ENCODE measurements at places on chromosomes 7 and 10.
A peak's percentile ranks its signal among the peaks of the same experiment; 100 is the strongest.

GRCh38 chr10:124912101-124912886 lies 29.6 kb upstream of the ZRANB1 start:
- DNase-seq: no peak

- DNase-seq: peak; percentile 35
Observed at GRCh38 chr10:22420787-22421517, 75.7 kb downstream of the SPAG6 start.

DNA sequence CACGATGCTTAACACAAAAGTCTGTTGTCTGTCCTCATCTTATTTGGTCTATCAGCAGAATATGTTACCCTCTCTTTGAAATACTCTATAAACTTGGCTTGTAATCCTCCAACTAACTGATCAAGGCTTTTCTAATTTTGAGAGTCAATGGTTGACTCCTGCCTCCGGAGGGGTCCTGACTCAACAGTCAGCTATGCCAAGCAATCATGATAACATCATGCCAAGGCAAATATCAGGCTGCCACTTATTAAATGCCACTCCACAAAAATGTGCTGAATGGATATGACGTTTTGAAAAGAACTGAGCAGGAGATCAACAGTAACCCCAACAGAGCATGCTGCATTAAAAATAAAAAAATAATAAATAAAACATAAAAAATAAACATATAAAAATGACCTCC lies 116.1 kb downstream of the PARD3 start:
- DNase-seq: no peak

GRCh38 chr7:36096460-36097095 lies 56.5 kb upstream of the EEPD1 start:
- no peak for DNase-seq

- no peak for DNase-seq
Observed at GRCh38 chr7:105224884-105225651, 163.7 kb downstream of the SRPK2 start.

- no peak for DNase-seq
Observed at GRCh38 chr10:128362514-128362913, 236.3 kb upstream of the MKI67 start.

DNA sequence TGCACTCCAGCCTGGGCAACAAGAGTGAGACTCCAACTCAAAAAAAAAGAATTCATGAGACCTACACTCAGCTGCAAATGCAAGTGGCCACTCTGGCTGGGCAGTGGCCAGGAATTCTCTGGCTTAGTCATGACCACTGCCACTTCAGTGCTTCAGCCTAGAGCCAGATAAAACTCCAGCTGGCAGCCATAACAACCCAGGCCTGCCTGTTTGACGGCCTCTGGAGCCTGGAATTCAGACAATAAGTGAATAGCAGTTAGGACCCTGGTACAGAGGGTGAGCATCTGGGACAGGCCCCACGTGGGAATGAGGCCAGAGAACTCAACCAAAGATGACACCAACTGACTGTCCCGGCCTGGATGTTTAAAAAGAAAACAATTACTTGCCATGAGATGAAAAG lies 18.9 kb downstream of the RCC1L start:
- DNase-seq: no peak

DNA sequence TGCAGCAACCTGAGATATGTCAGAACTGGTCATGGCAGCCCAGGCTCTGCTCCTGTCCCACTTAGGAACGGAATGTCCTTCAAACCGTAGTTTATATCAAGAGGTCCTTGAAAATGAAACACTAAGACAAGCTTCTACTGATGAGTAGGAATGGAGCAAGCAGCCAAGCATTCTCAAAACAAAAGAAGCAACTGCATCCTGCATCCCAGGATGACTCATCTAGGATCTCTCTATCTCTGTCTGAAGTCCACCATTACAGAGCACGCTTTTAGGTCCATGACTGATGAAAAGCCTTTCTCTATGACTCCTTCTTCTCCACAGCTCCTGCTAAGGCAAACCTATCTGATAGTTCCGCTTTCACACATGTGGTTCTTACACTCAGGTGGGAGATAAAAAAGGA lies 16.3 kb downstream of the MBL2 start:
- no peak for DNase-seq

DNA sequence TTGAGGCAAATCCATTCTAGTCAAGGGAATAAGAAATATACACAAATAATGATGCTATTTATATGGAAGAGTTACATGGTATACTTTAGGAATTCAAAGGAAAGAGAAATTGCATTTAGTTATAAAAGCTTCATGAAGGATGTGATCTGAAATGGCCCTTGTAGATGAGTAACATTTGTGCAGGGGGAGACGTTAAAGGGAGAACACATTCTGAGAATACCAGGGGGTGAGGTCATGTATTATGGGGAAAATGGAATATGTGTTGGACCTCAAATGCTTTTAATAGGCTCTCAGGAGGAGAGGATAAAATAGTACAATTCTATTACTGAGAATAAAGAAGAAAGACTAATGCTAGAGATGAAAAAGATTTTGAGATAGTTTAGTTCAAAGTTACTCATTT lies 122.5 kb upstream of the NOBOX start:
- DNase-seq: no peak

DNA sequence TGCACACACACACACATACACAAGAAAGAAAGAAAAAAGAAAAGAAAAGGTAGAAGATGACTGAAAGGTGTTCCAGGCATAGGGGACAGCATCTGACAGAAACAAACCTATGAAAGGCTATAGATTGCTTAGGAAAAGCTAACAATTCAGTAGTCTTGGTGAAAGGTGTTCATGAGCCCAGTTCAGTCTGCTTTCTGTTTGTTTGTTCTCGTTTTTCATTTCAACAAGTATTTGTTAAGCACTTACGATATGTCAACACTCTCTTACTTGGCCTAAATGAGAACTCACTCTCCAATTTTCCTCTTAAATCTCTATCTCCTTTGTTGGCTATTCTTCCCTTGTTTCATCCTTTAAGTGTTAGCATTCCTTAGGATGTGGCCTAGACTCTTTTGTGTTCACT lies 133.2 kb downstream of the GRM8 start:
- no peak for DNase-seq

- no peak for DNase-seq
Observed at GRCh38 chr7:68074242-68074641, 1077.6 kb downstream of the TYW1 start.

- no peak for DNase-seq
Observed at GRCh38 chr10:60899266-60899665, 44.7 kb downstream of the RHOBTB1 start.

DNA sequence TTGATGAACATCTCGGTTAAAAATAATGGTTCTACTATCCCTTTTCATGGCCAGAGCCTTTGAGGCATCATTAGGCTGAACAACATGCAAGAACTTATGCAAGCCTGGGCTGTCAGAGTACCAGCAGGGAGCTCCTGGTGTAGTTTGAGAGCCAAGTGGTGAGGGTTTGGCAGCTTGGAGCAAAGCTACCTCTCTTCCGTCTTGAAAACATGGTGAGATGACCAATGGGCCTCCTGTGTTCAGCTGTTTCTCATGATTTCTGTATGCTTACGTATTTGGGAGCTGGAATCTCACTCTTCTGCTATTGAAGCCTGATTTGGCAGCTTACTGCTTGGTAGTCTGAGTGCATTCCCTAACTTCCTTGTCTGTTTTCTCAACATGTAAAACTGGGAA lies 150.4 kb downstream of the CXCL12 start:
- no peak for DNase-seq

- DNase-seq: peak; percentile 83
Observed at GRCh38 chr7:2510909-2511768, 8.4 kb upstream of the LFNG start.

GRCh38 chr10:58201704-58202103 lies 66.0 kb downstream of the IPMK start:
- DNase-seq: no peak

DNA sequence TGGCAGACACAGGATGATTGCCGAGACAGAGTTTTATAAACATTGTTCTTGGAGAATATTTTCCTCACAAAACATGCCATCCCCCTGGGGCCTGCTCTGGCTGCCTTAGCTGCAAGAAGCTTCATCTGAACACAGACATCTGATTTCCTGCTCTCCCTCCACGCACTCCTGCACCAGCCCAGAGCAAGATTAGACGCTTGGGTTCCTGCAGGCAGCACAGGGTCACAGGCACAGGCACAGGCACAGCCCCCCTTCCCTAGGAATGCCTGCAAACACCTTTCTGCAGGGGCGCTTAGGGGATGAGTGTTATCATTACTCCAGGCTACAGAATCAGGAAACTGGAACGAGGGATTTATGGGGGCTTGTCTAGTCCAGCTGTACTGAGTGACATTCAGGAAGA lies 450.3 kb downstream of the GRID1 start:
- no peak for DNase-seq

DNA sequence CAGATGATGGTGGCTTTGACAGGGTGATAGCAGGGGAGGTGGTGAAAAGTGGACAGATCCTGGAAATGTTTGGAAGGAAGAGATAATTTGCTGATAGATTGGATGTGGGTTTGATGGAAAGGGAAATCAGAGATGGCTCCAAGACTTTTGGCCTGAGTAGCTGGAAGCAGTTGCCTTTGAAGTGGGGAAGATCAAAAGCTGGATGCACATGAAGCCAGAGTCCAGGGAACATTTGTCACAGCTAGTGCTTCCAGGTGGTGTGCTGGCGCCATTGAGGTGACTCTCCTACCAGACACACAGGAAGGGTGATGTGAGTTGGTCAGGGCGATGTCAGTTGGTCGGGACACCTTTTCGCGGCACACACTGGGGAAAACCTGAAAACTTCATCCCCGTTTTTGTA lies 15.9 kb downstream of the DYNC1I1 start:
- DNase-seq: no peak

GRCh38 chr7:134902058-134902457 lies 84.2 kb upstream of the AGBL3 start:
- DNase-seq: no peak

GRCh38 chr7:40747856-40748255 lies 613.1 kb downstream of the SUGCT start:
- no peak for DNase-seq

DNA sequence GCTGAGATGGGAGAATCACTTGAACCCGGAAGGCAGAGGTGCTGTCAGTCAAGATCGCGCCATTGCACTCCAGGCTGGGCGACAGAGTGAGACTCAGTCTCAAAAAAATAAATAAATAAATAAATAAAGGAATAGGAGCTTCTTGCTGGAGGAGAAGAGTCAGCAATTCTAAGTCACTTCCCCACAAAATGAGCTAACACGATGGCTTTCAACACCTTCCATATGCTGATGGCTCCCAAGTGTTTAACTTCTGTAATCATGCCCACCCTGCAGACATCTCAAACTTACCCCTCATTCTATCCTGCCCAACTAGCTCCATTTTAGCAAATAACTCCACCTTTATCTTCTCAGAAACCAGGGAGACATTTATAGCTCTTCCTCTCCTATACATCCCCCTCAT lies 21.2 kb downstream of the PSAP start:
- DNase-seq: no peak

- no peak for DNase-seq
Observed at GRCh38 chr10:116866987-116867595, 17.8 kb downstream of the ENO4 start.

GRCh38 chr7:40455485-40455884 lies 320.7 kb downstream of the SUGCT start:
- DNase-seq: no peak

- DNase-seq: peak; percentile 8
Observed at GRCh38 chr7:7157177-7157886, 25.0 kb upstream of the C1GALT1 start.

DNA sequence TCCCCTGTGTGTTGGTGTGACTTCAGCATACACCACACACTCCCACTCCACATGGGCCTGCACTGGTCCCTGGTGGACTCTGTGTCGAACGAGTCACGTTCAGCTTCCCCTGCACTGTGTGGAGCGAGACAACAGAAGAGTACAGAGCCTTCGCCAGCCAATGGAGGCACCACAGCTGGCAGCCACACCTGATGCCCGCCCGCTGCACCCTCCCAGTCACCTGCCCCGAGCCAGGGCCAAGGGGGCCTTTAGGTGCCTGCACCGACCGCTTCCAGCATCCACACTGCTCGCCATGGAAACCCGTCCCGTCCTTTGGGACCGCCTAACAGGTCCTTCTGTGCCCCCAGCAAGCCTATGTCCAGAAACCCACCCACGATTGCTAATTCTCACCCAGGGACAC lies 9.2 kb downstream of the FOXL3 start:
- no peak for DNase-seq

- no peak for DNase-seq
Observed at GRCh38 chr7:156027821-156028220, 215.6 kb upstream of the SHH start.

GRCh38 chr7:135238112-135238744 lies 4.6 kb downstream of the STRA8 start:
- no peak for DNase-seq

DNA sequence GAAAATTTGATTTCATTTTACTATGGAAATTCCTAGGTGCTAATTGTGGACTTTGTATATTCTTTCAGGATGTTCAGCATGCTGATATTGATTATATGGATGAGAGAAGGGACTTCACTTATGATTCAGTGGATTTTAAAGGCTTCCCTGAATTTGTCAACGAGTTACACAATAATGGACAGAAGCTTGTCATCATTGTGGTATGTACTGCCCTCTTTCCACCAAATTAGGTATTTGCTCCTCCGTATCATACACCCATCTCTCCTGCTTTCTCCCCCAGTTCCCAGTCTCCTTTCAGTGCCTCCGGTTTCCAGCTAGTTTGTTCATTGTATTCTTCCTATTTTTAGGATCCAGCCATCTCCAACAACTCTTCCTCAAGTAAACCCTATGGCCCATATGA lies 34.6 kb downstream of the MGAM start:
- no peak for DNase-seq

GRCh38 chr10:132538031-132538789 lies 623 bp downstream of the INPP5A start:
- no peak for DNase-seq

DNA sequence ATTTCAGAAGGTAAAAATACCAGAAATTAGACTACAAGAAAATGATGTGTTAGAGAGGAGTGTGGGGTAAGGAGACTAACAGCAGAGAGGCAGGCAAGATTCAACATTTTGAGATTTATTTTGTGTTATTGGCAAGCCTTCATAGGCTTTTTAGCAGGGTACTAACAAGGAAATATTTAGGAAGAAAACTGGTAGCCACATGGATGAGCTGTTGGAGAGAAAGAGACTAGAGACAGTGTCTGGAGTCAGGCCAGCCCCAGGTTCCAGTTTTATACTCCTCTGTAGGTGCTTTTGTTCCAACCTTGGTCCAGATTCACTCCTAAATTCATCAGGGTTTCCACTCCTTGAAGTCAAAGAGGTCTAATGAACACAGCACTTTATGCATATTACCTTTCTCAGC lies 41.1 kb downstream of the GPRIN2 start:
- no peak for DNase-seq

GRCh38 chr10:121988361-121989324 lies at the start of gene TACC2:
Gene TACC2, plus strand, starts transcription at chr10:121989163. Its CDS starts 32,819 bp downstream, at chr10:122021982.
- no peak for DNase-seq

Measured in germinal center (tissue), 1 donor.